Caudate nucleus (tissue), 63 donors: ENCODE measurements at places on chromosomes 13 and 19.
A peak's percentile ranks its signal among the peaks of the same experiment; 100 is the strongest.

- DNase-seq, result no peak
Measured at GRCh38 chr19:54790711-54791110, 12.7 kb upstream of the KIR2DL4 start.

DNA sequence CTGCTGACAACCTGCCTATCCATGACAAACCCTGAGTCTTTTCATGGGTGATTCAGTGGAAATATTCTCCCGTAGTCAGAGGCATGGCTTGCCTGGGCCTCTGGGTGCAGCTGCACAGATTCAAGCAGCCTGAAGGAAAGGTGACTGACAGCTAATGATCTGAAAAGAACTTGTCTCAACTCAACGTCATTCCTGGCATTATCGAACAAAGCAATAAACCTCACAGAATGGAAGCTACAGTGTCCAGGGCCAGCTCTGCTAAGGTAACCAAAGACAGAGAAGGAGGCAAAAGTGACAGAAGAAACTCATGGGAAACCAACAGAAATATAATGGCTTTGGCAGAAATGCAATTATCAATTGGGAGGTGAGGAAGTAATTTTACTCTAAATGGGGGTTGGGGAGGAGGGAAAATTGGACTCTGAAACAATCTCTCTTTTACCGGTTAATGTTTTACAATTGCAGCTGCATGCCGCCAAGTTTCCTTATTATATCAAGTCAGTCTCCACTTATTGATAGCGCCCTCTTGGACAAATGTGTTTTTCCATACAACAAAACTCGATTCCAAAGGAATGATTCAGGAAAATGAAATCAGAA, 12.9 kb downstream of the STARD13 start:
- no peak for DNase-seq

GRCh38 chr19:14432791-14433553, at the start of gene PKN1:
TSS of gene PKN1 (plus strand) at chr19:14433306. CDS start at chr19:14433522, 216 bp downstream.
- peak; percentile 10 for DNase-seq

GRCh38 chr13:20435616-20436368, 89.9 kb downstream of the CRYL1 start:
- DNase-seq, result no peak

DNA sequence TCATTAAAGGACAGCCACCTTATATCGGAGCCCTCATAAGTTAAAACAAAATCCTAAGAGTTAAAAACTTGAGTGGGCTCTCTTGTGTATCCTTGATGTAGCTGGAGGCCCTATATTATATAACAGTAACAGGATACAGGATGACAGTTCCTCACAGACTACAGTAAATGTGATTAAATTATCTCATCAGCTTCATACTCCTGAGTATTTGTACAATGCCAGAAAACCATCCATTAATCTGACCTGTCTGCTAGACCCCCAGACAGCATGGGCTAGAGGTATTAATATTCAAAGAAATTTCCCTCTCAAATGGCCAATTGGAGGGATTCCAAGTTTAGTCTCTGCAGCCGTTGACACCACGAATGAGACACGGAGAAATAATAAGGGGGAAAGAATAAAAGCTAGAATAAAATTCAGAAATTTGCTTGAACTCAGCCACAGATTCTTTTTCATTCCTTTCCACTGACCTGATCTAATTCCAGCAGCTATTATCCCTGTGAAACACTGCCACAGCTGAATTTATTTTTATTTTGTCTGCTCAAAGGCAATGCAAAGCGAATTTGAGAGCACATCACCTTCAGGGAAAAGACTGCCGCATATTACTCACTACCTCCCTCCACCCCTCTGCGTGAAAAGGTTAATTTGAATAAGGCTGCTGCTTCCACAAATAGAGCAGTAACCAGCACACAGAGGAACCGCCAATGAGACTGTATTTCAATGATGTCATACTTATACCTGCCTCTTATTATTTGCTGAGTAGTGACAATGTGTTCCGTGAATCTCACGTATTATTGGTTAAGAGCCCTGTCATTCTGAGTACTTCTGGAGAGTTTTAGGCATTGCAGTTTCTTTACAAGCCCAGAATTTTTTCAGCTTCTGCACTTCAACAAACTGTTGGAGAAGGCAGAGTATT, 155.9 kb upstream of the KLF12 start:
- peak; percentile 42 for DNase-seq

- peak; percentile 99 for DNase-seq
Measured at GRCh38 chr19:58439576-58440554, at the start of gene ZNF132. TSS of gene ZNF132 (minus strand) at chr19:58440153. CDS start at chr19:58439821, 332 bp downstream.

- DNase-seq, result no peak
Measured at GRCh38 chr19:42488783-42489521, 39.3 kb downstream of the CEACAM1 start.

- no peak for DNase-seq
Measured at GRCh38 chr13:43629691-43630480, 156.9 kb downstream of the ENOX1 start.

GRCh38 chr19:45464852-45465441, 2.8 kb upstream of the FOSB start:
- DNase-seq, result no peak

DNA sequence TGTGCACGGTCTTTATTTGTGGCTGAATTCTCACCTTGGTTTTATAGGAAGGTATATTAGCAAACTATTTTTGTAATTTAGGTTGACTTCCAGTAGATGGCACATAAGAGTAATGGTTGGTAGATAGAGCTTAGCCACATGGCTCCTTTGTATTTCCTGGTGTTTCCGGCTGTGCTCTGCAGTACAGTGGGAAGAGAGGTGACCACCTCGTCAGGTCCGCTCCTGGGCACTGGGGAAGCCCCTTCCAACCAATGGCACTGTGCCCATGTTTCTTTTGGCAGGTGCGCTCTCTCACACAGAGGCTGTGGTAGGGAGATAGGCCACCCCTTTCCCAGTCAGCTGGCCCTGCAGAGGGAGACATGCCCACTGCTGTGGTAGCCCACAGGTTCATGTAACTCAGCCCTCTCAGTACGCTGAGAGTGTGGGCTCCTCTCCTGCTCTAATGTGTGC, 74.3 kb upstream of the ATP12A start:
- DNase-seq, result no peak

DNA sequence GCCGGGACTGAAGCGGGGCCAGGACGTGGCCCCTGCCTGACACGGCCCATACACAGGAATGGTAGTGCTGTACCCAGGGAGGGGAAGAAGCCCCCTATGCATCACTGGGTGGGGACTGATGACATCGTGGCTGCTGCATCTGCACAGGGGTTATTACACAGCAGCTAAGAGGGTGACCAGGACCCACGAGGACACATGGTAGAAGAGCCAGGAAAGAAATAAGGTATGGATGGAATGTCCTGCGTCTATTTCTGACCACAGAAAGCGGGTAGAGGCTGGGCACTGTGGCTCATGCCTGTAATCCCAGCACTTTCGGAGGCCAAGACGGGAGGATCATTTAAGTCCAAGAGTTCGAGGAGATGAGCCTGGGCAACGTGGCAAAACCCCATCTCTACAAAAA, 24.1 kb downstream of the DCAF15 start:
- DNase-seq, result no peak

GRCh38 chr13:90272356-90272755, 1075.1 kb upstream of the MIR17HG start:
- DNase-seq, result no peak

DNA sequence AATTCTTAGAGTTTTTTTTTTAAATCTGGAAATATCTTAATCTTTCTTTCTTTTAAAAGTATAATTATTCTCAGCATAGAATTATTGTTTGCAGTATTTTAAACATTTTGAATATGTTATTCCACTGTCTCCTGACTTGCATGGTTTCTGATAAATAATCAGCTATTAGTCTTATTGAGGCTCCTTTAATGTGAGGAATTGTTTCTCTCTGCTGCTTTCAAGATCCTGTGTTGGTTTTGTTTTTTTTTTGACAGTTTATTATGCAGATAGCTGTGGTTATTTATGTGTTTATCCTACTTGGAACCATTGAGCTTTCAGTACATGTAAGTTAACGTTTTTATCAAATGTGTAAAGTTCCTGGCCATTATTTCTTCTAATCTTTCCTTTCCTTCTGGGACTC, 477.9 kb upstream of the HTR2A start:
- no peak for DNase-seq

DNA sequence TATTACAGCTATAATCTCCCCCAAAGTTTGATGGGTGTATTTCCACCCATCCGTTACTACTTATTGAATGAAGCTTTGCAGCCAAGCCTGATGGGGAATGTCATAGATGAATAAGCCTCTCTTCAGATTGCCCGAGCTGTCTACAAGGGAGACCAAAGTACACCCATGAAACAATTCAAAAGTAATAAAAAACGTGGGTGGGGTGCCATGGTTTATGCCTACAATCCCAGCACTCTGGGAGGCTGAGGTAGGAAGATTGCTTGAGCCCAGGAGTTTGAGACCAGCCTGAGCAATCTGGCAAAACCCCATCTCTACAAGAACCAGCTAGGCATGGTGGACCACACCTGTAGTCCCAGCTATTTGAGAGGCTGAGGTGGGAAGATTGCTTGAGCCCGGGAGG, 419.2 kb downstream of the FGF9 start:
- DNase-seq, result no peak

DNA sequence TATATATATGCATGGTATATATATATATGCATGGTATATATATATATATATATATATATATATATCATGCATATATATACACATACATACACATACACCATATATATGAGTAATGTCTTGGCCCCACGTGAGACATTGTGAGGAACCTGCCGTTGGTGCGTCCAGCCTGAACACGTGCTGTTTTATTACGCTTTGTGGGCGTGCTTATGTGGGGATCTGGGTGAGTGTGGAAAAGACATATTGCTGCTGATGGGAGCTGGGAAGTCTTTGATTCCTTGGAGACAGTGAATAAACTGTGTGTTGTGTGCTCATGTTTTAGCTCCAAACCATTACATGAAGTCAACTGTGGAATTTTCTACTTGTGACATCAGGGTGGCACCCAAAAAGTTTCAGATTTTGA, 28.9 kb downstream of the KCTD15 start:
- no peak for DNase-seq

DNA sequence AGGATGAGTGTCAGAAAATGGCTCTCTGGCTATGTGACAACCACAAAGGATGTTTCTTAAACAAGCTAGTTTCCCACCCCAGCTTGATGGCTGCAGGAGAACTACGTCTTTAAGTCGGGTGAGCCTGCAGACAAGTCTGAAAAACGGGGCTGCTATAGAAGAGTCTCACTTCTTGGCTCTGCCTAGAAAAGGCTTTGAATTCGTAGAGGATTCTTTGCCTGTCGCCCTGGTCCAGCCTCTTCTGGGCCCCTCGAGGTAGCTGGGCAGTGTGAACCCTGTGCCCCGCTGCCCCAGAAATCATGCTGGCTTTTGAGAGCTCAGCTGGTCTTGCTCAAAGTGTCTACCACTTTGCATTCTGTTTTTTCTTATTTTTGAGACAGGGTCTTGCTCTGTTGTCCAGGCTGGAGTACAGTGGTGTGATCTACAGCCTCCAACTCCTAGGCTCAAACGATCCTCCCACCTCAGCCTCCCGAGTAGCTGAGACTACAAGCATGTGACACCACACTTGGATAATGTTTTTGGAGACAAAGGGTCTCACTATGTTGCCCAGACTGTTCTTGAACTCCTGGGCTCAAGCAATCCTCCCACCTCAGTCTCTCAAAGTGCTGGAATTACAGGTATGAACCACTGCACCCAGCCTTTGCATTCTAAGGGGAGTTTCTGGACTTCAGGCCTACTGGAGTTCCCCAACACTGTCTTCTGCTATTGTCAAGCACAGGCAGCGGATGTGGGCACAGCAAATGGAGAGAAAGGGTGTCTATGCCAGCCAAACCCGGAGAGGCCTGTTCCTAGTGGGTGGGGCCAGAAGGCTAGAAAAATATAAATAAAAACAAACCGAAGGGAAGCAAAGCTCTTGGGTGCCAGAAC, 6.5 kb downstream of the CEBPA start:
- DNase-seq, result no peak

DNA sequence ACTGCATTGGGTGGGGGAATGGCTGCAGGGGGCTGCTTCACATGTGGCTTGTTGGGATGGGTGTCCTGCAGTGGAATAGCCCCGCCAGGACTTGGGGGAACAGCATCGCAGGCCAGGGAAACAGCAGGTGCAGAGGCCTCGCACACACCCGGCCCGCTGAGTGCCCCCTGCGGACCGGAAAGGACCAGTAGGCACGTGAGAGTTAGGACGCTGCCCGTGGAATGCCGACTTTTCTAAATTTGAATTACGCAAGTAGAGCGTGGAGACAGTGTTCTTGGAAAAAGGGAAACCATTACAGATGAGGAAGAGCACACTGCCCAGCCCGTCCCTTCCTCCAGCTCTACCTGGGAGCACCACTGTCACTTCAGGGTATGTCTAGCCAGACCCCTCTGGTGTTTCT, 11.5 kb downstream of the DNM2 start:
- DNase-seq, result no peak

DNA sequence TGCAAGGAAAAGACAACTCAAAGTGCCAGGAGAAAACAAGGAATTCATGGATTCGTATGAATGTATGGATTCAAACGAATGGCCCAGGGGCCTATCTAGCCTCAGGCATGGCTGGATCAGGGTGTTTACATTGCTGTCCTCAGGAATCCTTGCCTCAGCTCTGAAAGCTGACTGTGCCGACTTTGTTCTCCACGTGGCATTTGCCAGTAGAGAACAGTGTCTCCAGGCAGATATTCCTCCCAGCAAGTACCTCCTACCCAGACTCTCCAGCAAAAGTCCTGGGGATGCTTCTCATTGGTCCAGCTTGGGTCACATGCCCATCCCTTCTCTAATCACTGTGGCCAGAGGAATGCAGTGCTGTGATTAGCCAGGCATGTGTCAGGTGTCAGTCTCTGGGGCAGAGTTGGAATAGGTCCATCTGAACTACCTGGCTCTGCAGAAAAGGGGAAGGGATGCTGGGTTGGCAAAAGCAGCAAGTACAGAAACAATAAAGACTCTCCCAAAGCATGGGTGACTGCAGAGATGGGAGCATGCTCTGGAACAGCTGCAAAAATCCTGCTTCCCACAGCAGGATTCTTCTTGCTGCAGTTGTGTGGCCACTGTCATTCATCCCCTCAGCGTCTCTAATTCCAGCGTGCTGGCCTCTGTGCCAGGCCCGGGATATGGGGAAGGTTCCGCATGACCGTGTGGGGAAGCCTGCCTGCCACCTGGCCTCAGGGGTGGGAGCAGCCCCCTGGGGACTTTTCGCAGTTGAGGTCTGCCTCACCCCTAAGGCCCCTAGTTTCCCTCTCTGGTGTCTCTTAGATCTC, 30.0 kb downstream of the CCNE1 start:
- DNase-seq, result no peak

DNA sequence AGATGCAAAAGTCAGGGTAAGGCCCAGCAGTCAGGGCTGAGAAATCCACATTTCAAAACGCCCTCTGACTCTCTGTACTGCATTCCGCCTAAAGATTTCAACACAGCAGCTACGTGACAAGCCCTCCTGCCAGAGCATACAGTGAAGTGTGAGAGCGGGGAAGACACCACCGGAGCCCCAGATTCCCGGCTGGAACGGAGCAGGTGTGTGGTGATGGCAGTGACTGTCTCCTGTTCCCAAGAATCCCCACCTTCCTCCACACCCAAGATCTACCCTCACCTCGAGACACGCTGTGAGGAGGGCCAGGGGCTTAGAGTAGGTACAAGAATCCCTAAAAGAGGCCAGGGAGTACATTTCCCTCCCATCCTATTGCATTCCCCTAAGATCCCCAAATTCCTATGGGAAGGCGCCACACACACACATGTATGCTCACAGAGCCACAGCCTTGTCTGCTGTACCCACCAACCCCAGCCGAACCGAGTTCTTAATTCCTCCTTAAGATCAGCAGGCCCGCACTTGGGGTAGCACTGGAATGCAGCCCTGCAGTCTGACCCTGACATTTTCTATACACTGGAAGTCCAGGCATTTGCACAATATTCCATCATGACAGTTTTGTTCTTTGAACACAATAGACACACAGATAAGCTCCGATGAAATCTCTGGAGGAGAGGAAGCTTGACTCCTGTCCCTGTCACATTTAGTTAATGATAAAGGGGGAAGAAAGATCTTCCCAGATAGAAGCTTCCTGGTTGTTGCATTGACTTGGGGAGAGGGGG, 102.9 kb downstream of the FOXO1 start:
- no peak for DNase-seq
